ENCODE measurements at places on chromosomes 16 and 17.

- DNase-seq = no peak
Measured at GRCh38 chr16:65312071-65312470, 190.2 kb upstream of the CDH11 start.

DNA sequence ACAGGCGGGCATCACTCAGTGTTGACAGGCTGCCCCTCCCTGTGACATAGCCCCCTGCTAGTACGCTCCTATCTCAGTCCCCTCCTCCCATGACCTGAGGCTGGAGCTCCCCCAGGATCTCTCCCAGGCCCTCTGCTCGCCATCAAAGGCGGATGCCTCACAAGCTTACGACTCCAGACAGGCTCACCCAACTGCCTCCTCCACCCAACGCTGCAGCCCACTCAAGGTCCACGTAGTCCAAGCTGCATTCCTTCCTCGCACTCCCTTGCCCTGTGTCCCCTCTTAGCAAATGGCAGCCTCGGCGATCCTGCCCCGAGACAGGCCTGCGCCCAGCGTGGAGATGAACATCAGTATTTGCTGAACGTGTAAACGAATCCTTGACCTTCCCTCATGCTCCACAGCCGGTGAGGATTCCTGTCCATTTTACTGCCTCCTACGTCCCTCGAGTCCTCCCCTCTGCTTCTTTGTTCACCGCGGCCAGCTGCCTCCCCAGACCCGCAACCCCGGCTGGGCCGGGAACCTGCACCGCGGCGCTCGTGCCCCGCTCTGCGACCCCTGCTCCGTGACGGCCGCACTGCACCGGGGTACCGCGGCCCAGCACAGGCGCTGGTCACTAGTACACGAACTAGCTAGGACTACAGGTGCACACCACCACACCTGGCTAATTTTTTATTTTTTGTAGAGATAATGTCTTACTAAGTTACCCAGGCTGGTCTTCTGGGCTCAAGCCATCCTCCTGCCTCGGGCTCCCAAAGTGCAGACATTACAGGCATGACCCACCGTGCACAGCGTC lies 838 bp upstream of the TMEM97 start:
- no peak for DNase-seq

- DNase-seq = no peak
Measured at GRCh38 chr16:50467559-50467942, 80.6 kb upstream of the NKD1 start.

GRCh38 chr17:39852239-39852638 lies 11.9 kb downstream of the IKZF3 start:
- no peak for DNase-seq

DNA sequence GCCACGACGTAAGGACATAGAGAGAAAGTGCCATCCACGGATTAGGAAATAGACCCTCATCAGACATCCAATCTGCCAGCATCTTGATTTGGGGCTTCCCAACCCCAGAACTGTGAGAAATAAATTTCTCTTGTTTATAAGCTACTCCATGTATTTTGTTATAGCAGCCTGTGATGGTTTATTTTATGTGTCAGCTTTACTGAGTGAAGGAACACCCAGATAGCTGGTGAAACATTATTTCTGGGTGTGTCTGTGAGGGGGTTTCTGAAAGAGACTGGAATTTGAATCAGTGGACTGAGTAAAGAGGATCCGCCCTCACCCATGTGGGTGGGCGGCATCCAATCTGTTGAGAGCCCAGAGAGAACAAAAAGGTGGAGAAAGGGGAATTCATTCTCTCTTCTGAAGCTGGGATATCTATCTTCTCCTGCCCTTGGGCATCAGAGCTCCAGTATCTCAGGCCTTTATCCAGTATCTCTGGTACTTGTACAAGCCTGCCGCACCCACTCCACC lies 131.5 kb upstream of the ANKFN1 start:
- no peak for DNase-seq

DNA sequence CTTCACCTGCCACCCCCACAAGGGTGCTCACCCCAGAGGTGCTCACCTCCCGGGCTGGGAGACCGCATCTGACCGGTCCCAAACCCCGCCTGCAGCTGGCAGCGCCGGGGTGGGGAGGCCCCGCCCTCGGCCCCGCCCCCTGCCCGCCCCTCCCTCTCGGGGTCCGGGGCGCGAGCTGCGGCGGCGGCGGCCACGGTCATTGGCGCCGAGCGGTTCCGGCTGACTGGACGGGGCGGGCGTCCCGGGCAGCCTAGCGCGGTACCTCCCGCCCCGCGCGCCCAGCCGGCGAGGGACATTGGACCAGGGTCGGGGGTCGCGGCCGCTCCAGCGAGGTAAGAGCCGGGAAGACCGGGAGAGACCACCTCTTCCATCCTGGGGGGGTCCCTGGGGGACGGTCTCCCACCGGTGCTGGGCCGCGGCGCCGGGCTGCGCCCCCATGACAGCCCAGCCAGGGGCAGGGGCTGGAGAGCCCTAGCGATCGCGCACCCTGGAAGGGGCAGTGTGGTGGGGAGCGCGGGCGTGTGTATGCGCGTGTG lies at the start of gene CACNG5:
Gene CACNG5 (plus strand): TSS at position 199 of the 536 bp plus-strand sequence. CDS start 42,216 bp downstream, outside the sequence.
- no peak for DNase-seq

GRCh38 chr16:56964243-56965148 lies 2.7 kb downstream of the CETP start:
- DNase-seq = no peak

DNA sequence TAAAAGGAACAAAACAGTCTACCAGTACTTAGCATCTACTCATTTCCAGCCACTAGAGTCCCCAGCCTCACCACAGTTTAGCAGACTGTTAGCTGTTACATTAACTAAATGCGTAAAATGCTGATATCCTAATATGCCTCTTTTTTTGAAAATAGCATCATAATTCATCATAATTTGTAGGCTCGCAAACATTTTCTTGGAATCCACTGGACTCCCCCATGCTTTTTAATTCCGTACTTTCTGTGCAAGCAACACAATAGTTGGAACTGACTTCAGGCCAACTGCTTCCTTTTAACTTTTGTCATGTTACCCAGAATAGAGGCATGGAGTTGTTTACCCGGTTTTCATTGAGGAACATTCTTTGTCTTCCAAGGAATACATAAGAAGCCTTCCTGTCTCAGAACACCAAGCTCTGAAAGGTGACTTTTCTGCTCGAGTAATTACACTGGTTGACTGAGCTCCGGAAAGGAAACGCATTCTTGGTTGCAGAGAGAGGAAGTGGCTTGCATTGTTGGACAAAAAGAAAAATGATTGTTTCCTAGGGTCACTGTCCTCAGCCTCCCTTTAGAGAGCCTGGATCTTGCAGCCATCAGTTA lies 30.9 kb upstream of the SEC14L1 start:
- no peak for DNase-seq

DNA sequence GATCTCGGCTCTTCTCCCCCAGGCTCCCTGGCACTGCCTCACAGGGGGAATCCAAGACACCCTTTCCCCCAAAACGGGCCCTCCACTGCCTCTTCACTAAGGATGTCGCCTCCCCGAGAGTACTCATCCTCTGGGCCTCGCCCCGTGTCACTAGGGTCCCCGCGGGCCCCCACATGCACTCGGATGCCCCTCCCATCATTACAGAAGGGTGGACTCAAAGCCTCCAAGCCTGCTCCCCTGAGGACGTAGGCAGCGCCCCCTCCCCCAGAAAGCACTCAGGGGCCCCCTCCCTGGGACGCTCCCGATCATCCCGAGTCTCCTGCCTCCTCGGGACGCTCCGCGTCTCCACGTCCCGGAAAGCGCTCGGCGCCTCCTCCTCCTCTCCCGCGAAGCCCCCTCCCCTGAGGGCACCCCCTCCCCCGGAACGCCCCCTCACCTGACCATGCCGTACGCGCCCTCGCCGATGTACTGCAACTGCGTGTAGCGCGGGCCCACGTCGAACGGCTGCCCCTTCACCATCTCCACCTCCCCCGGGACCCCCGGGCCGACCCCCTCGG lies 338 bp downstream of the MAPK3 start:
- no peak for DNase-seq

DNA sequence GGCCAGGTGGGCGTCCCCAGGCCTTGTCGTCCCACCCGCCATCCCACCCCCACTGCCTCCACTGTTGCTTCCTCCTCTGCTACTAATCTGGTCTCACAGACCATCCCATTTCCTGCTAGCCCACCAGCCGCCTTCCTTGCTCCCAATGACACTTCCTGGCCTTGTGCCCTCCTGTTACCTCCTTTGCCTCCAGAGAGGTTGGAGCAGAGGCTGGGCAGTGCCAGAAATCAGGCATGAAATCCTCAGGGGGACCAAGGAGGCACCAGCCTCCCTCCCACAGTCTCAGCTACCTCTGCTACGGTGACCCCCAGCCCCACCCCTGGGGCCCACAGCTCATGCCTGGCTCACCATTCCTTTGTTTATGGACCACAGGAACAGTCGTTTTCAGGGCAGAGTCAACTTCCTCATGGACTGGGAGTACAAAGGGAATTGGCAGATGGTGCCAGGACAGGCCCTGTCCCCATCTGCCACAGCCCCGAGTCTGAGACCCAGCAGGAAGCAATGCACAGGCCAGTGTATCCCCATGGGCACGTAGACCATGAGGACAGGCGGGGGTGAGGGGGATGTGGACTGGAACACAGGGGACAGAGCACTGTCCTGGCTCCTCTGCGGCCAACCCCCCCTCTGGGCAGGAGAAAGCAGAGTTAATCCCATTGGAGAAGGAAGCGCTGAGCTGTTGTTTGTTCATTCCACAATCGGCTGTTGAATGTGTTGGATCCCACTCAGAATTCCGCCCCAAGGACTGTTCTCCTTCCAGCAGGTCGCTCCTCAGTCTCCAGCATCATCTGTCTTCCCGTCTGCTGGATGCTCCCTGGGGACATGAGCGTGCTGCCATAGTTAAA lies 2.2 kb upstream of the CDH5 start:
- no peak for DNase-seq

DNA sequence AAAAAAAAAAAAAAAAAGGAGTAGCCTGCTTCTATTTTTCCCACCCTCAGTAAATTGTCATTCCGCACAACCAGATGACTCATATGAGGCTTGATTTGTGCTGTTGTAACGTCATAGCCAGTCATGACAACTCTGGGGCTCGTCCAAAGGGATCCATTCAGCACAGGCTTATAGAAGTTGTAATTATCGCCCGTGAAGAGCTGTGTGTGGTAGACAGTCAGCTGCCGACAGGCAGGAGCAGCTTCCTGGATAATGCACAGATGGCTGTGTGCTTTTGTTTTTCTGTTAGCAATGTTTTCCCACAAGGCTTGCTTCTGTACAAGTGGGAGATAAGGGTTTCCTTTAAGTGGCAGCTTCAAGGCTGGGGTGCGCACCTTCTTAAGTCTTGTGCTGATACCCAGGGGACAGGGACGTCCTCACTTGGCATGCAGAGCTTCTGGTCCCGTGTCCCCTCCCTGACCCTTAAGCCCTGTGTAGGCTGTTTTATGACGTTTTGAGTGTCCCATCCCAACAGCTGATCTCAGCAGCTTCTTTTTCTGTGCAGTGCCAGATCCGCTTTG lies 26.0 kb downstream of the SNX29 start:
- peak; percentile 72 for DNase-seq

- DNase-seq = no peak
Measured at GRCh38 chr16:74052016-74052415, 244.6 kb upstream of the PSMD7 start.

DNA sequence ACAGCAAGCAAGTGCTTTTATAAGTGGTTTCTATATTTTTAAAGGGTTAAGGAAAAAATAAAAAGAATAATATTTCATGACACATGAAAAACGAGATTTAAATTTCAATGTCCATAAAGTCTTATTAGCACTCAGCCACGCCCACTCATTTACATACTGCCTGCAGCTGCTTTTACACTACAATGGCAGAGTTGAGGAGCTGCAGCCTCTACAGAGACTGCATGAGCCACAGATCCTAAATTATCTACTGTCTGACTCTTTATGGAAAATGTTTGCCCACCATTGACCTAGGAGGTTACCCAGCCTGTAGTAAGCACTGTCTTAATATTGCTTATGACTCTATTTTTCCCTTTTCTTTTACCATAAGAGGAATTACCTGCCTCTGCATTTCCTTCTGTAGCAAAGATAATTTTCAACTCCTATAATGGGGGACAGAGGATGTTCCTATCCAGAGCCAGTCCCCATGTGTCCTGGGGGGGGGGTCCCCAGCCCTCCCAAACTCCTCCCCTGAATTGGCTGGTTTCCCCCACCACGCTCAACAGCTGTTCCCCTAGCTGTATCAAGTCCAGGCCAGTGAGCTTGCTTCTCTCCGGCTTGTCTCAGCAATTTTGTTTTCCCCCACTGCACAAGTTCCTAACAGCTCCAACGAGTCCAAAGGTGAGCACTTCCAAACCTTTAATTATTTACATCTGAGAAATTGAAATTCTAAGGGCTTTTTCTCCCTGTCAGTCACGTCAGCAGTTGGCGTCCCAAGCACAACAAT lies 139.4 kb upstream of the ERCC4 start:
- no peak for DNase-seq

DNA sequence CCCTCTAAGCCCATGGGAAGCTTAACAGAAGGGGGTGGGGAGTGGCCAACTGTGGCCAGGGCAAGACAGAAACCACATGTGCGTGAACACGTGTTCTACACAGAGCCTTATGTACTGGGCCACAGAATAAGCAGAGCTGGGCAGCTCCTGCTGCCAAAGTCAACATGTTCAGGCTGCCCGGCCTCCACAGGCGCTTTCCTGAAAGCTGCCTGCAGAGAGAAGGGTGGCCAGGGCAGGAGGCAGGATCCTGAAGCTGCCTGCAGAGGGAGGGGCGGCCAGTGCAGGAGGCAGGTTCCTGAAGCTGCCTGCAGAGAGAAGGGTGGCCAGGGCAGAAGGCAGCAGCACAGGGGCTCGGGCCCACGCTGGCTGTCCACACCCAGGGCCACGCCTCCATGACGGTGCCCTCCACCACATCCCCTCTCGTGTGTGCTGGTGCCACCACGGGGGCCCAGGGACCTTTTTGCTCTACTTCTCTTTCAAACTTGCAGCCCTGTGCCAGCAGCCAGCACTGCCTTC lies 79.5 kb downstream of the ANKRD11 start:
- peak; percentile 50 for DNase-seq

DNA sequence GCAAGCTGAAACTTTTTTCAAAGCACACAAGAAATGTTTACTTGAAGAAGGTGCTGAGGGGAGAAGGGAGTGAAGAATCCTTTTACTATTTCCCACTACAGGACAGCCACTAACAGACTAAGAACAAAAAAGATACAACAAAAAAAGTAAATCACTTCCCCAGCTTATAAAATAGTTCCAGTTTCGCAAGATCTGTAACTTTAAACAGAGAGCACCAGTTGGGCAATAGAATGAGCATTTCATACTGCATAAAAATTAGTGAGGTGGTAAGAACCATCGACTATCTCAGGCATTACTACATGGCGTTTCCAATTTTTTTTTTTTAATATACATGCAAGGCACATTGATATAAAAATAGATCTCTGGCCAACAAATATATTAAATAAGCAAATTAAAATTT lies 11.1 kb downstream of the CRYBA1 start:
- no peak for DNase-seq

Data from GM04504 (cell line).